ENCODE measurements at places on chromosomes 12 and 14.
A peak's percentile ranks its signal among the peaks of the same experiment; 100 is the strongest.

GRCh38 chr14:70021548-70022220, 142.5 kb downstream of the SMOC1 start:
- DNase-seq, result no peak

GRCh38 chr12:57896434-57897201, 44.7 kb upstream of the ATP23 start:
- peak; percentile 66 for DNase-seq

- DNase-seq, result no peak
These were observed 13.7 kb upstream of the DYNC1H1 start for GRCh38 chr14:101950516-101951215.

- DNase-seq, result peak; percentile 5
These were observed 902 bp downstream of the EML5 start for GRCh38 chr14:88791629-88792472.

- no peak for DNase-seq
These were observed 6.4 kb upstream of the ACTR10 start for GRCh38 chr14:58193542-58193941.

DNA sequence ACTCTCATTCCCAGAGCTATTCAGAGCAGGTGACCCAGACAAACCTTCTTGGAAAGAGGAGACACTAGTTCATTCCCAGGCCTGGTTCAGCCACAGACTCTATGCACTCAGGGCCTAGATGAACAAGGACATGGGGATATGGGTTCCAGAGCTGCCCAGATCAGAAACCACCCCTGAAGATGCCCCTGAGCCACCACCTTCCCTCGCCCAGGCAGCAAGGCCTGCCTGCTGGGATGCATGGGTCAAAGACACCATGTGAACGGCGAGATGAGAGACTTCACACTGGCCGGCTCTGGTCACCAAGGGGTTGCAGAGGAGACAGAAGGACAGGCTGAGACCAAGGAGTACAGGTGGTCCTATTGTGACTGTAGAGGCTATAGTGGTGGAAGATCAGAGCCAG, 4.1 kb downstream of the SERPINA12 start:
- no peak for DNase-seq

DNA sequence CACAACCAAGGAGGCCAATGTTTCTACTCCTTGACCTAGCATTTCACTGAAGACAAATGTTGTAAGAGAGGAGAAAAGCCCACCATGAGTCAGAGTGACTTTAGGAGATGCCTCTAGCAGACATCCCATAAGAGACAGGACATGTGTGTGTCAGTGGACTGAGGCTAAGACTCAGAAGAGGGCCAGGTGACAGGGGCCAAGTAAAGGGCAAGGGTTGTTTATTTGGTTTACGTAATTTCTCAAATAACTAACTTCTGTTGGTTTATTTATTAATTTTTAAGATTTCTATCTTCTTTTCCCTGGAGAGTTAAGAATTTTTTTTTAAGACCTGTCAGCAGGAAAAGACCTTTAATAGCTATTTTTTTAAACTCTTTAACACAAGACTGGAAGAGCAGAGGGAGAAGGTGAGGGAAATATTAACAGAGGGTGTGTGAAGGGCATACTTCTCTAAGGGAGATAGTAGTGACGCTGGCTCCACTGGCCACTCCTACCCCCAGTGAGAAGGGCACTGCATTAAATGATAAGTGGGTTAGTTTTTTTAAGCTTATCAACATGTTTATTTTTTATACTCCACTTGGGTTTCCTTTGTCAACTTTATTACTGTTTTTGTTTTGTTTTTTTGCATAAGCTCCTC, 3.4 kb downstream of the PNP start:
- no peak for DNase-seq

- DNase-seq, result no peak
These were observed 54.2 kb upstream of the CERS5 start for GRCh38 chr12:50221228-50222008.

DNA sequence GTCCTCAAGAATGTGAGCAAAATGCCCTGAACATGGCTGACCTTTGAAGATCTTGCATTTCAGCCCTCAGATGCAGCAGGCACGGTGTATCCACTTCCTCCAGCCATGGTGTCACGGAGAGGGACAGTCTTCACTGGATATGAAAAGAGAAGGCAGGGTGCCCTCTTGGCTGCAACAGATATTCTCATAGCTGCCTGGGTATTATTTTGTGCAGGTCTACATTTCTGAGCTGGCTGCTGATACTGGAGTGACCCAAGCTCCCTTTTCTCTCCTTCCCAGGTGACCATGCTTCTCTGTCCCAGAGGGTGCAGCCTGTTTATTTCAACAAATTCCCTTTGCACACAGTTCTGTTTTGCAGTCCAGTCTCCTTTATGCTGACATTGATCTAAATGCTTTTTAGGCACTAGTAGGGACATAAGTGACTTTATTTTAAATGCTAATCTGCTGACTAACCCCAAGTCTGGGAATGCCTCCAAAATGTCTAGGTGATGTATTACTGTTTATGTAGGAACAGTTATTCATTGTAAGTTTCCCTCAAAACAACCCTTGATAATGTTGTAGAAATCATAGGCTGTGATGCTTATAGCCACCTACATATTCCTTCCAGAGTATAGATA, 17.4 kb upstream of the PYGL start:
- DNase-seq, result no peak

GRCh38 chr12:108340037-108340436, 926 bp upstream of the CMKLR1 start:
- DNase-seq, result no peak

DNA sequence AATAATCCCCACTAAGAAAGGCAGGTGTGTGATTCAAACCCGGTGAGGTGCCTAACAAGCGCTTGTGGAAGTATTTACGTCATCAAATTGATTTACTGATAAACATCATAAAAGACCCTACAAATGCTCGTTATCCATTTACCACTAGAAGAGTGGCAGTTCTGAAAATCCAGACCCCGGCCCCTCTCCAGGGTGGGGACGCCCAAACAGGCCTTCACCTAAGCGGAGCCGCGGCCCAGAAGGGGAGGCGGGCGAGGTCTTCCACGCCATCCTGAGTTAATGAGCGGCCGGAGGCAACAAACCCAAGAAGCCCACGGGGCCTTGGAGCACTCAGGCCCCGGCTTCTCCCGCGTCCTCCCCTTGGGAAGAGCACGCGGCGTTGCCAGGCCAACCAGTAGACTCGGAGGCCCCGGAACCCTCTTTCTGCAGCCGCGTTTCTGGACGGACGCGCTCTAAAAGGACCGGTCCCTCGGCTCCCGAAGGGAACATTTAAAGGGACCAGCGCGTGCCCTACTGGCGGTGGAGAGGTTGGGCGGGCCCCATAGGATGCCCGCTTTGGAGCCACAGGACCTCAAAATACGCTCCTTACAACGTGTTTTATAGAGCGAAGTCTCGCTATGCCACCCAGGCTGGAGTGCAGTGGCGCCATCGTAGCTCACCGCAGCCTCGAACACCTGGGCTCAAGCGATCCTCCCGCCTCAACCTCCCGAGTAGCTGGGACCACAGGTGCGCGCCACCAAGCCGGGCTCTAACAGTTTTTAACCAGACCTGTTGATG, 3.5 kb downstream of the PTPN21 start:
- peak; percentile 77 for DNase-seq

GRCh38 chr12:49059045-49059298, 1.6 kb downstream of the KMT2D start:
- no peak for DNase-seq

- no peak for DNase-seq
These were observed 23.8 kb upstream of the DHRS2 start for GRCh38 chr14:23612354-23612732.

- no peak for DNase-seq
These were observed 153.7 kb upstream of the PZP start for GRCh38 chr12:9361879-9362326.

- DNase-seq, result no peak
These were observed 68.9 kb downstream of the CMKLR1 start for GRCh38 chr12:108270035-108270848.

- no peak for DNase-seq
These were observed 36.2 kb downstream of the GCN1 start for GRCh38 chr12:120158351-120158750.

DNA sequence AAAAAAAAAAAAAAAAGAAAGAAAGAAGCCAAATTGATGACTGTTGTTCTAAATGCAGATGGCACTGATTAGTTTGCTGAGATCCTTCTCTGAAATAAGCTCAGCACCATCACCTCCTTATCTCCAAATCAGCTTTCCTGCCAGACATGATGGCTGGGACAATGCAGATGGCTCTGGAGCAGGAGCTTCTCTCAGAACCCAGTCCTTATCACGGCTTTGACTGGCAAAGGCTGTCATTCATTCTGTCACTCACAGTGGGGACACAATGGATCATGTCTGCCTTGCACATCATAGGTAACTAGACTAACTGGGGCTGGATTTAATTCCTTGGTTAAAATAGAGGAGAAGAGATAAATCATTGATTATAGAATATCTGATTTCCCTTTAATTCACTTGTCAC, 146.3 kb downstream of the PDZRN4 start:
- DNase-seq, result no peak

GRCh38 chr12:3671330-3672112, 81.4 kb downstream of the CRACR2A start:
- no peak for DNase-seq

DNA sequence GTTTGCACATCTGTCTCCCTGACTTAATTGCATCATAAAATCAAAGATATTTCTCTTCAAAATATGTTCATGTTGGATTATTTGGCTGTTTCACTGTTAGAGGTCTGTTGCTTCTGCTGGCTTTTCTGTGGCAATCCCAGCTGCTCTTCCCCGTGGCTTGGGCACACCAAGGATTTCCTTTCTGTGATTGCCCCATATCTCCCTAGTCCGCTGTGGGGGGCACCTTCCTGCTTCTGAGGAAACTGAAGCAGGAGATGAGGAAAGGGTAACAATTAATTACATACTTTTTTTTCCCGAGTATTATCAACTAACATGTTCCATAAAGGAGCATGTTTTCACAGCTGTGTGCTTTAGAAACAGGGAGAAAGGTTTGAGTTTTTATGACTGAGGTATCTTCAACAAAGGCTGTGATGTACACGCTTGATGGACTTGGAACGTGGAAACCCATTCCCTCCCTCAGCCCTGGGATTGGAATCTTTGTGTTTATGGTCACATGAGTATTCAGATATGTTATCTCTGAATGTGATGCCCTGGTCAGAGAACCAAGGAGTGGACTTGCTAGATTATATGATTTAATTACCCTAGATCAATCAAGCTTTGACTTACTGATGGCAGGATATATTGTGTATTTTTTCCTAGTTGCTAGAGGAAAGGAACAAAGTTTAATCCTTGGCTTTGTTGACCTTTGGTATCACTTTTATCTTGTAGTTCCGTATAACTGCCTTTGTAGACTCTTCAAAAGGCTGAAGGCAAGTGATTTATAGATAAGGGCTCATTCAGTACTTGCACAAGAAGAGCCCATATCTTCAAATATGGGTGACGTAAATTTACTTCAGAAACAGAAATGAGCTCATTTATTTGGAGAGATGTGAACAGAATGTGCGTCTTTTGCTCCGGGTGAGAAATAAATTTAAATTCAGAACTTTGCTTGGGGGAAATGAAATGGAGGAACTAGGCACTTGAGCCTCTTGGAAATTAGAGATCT, 46.7 kb downstream of the BORCS5 start:
- peak; percentile 7 for DNase-seq

GRCh38 chr14:52850451-52850909, 59.1 kb upstream of the GNPNAT1 start:
- no peak for DNase-seq

GRCh38 chr12:118282767-118283166, 89.9 kb downstream of the TAOK3 start:
- DNase-seq, result no peak

DNA sequence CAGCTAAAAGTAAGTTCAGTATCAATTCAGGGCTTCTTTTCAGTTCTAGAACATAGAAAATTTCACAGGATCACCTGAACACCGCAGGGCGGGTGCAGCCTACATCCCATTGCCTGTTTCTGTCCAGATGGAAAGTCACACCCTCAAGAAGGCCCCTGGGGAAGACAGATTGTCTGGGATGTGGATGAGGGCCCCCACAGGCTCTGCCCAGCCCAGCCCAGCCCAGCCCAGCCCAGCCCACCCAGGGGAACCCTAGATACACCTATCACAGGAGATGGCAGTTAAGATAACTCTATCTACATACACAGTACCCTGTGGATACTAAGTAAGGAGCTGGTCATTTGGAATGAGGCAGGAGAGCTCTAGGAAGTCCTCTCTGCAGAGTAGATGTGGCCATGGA, 68.4 kb downstream of the DPF3 start:
- no peak for DNase-seq

DNA sequence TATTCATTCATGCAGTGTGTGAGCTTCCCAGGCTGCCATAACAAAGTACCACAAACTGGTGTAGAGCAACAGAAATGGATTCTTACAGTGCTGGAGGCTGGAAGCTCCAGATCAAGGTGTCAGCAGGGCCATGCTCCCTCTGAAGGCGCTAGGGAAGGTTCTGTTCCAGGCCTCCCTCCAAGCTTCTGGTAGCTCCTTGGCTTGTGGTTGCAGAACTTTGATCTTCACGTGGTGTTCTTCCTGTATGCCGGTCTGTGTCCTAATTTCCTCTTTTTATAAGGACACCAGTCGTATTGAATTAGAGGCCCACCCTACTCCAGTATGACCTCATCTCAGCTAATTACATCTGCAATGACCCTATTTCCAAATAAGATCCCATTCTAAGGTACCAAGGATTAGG, 3.1 kb downstream of the OTUB2 start:
- DNase-seq, result no peak

DNA sequence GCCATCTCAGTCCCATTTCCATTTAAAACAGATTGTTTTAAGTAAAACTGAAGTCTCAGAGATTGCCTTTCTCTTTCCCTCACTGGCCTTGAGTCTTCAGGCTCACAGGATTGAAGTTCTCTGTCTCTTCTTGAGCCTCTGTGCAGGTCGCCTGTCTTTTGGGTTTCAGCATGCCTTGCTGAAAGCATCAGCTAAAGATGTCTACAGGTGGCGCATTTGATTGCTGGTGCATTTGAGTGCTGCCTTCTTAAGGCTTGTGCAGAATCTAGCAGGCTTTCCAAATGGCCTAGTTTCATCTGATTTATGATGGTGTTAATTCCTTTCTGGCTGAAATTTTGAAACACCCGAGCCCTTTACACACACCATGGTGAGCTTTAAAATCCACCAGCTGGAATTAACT, 1062.2 kb upstream of the FBXO33 start:
- DNase-seq, result no peak

GRCh38 chr12:100185361-100185894, 15.2 kb upstream of the ACTR6 start:
- no peak for DNase-seq

- DNase-seq, result no peak
These were observed 37.2 kb upstream of the C14orf132 start for GRCh38 chr14:96001866-96002497.

- DNase-seq, result no peak
These were observed 345.7 kb upstream of the SFSWAP start for GRCh38 chr12:131364903-131365820.

- DNase-seq, result no peak
These were observed 13.2 kb upstream of the SERPINA10 start for GRCh38 chr14:94306047-94306978.
